OCI-LY7 (cell line): ENCODE measurements at places on chromosomes 7 and 10. TPM values are rescaled to one million over a fixed set of nuclear protein-coding genes. Genes with fewer than 3 reads are reported as not detected.

DNA sequence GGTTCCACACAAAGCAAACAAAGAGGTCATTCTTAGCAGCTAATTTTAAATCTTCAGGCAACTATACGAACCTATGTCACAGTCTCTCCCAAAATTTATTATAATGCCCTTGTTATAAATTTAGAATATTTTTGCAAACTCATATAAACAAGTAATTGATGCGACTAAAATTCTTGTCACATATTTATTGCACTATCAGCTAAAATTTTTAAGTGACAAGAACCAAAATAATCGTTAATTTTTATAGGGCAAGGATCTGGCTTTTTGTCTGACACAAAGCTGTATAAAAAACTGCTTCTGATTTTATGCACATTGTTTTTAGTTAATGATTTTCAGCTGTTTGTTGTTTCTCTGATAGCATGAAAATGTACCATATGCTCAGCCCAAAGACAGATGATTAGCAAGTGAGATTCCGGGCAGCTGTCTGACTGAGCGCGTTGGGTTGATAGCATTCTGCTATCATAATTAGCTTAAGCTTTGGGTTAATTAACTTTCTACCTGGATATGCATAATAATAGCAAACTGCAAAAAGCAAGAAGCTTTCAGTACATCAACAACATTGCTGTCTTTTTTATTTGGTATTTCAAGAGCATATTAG, 136.0 kb downstream of the MGMT start:
- DNase-seq, result no peak

DNA sequence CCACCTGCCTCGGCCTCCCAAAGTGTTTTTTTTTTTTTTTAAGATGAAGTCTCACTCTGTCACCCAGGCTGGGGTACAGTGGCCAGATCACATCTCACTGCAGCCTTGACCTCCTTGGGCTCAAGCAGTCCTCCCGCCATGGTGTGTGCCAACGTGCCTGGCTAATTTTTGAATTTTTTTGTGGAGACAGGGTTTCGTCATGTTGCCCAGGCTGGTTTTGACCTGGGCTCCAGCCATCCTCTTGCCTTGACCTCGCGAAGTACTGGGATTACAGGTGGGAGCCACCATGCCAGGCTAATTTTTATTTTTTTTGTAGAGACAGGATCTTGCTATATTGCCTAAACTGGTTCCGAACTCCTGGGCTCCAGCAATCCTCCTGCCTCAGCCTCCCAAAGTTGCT, 9.0 kb upstream of the MLXIPL start:
- no peak for DNase-seq

- no peak for DNase-seq
Measured at GRCh38 chr7:99677648-99678045, 2.1 kb downstream of the CYP3A5 start.

FOXI2 gene
- total RNA-seq, result not detected in 2 replicates

DNA sequence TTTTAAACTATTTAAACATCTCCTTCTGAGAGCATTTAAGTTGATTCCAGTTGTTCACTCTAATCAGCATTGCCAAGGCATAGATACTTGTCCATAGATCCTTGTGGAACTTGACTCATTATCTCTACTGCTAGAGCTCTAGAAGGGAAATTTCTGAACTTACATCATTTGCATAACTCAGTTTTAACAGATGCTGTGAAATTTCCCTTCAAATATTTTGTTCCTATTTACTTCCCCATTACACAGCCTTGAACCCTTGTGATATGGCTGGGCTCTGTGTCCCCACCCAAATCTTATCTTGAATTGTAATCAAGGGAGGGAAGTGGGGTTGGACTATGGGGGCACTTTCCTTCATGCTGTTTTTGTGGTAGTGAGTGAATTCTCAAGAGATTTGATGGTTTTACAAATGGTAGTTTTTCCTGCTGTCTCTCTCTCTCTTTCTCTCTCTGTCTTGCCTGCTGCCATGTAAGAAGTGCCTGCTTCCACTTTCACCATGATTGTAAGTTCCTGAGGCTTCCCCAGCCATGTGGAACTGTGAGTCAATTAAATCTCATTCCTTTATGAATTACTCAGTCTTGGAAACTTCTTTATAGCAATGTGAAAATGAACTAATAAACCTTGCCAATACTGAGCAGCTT, 25.4 kb downstream of the INSIG1 start:
- no peak for DNase-seq
